ENCODE measurements at places on chromosomes 16 and 17.

DNA sequence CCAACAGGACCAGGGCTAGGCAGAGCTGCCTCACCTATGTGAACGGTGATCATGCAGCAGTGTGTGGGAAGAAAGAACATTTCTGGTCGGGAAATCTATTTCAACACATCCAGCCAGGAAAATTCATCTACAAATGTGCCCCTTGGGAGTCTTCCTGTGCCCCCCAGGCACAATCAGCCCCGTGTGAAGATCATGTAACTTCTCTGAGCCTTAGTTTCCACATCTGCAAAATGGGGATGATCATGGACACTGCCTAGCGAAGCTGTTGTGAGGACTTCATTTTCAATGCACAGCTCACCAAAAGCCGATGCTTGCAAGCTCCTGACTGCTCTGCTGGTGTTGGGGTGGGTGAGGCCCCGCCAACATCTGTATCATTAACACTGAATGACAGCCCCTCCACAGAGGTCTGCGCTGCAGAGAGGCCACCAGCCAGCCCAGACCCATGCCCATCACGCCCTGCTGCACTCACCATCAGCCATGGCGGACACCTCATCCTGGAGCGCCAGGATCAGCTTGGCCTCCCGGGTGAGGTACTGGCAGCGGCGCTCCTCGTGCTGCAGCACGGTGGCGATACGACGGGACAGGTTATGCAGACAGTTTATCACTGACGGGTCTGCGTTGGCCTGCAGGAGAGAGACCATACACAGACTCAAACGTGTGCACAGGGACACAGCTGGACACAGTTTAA lies 26.2 kb downstream of the NPRL3 start:
- DNase-seq = no peak

GRCh38 chr17:78697554-78698343 lies 84.3 kb downstream of the CYTH1 start:
- no peak for DNase-seq

DNA sequence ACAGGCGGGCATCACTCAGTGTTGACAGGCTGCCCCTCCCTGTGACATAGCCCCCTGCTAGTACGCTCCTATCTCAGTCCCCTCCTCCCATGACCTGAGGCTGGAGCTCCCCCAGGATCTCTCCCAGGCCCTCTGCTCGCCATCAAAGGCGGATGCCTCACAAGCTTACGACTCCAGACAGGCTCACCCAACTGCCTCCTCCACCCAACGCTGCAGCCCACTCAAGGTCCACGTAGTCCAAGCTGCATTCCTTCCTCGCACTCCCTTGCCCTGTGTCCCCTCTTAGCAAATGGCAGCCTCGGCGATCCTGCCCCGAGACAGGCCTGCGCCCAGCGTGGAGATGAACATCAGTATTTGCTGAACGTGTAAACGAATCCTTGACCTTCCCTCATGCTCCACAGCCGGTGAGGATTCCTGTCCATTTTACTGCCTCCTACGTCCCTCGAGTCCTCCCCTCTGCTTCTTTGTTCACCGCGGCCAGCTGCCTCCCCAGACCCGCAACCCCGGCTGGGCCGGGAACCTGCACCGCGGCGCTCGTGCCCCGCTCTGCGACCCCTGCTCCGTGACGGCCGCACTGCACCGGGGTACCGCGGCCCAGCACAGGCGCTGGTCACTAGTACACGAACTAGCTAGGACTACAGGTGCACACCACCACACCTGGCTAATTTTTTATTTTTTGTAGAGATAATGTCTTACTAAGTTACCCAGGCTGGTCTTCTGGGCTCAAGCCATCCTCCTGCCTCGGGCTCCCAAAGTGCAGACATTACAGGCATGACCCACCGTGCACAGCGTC lies 838 bp upstream of the TMEM97 start:
- DNase-seq = peak; percentile 56

DNA sequence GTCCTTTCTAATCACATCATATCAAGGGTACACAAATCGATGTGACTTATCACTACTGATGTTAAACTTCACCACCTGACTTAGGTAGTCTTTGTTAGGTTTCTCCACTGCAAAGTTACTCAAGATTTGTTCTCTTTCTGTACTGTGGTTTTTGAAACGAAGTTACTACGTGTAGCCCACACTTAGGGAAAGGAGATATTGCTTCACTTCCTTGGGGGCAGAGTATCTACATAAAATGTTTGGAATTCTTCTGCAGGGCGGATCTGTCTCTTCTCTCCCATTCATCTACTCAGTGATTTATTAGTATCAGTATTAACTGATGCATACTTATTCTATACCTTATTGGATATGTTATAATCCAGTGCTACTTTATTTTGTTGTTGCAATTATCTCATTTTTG lies 403.6 kb upstream of the MON1B start:
- no peak for DNase-seq

GRCh38 chr16:87117936-87118335 lies 199.3 kb downstream of the C16orf95 start:
- no peak for DNase-seq

GRCh38 chr16:74735162-74735452 lies 34.4 kb upstream of the MLKL start:
- no peak for DNase-seq
